ENCODE measurements at places on chromosomes 7 and 10.

GRCh38 chr7:142868986-142869415 lies 14.1 kb downstream of the EPHB6 start:
- no peak for DNase-seq

GRCh38 chr10:43170491-43170890 lies 32.2 kb downstream of the CSGALNACT2 start:
- no peak for DNase-seq

DNA sequence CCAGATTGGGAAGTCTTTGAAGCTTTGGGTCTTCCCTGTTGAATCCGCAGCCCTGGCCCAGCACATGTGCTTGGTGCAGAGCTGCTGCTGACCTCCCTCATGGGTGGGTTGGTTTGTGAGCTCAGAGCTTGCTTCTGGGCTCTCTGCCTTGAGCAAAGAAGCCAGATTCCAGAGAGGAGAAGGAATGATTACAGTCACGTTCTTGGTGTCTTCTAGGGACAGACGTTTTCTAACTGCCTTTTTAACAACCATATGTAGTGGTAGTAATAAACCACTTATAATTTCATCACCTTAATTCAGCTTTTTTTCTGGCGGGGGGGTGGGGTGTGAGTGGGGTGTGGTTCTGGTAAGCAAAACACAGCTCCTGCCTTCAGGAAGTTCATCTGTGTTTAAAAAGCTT lies 39.5 kb downstream of the LRMDA start:
- no peak for DNase-seq

- DNase-seq: no peak
Measured at GRCh38 chr7:98366562-98366938, 34.3 kb downstream of the BAIAP2L1 start.

DNA sequence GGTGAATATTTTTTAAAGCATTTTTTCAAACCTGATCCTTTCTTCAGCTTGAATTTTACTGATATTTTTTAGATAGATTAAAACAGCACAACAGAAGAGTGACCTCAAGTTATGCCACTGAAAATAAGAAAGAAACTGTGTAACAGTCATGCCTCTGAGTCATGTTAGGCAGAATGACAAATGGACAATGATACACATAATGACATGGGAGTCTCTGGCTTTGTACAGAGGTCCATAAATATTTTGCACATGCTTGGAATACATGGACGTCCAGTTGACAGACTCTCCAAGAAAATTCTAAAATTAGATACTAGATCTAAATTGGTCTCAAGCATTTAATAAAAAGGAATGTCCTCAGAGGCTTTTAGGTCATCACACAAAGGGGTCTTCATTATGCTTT lies 21.9 kb upstream of the SEMA3A start:
- DNase-seq: no peak

DNA sequence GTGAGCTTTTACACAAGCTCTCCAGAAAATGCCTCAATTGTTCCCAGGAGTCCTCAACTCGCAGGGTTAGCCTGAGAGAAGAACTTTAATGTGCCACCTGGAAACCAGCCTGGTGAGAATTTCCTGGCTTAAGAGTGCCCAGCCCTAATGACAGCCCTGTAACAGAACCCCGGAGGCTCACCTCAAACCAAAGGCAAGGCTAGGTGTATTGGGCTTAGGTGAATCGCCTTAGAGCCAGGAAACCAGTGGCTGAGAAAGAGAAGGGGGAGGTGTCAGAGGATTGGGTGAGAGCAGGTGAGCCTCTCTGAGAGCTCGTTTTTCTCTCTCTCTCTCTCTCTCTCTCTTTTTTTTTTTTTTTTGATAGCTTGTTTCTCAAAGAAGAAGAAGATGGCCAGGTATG lies 7.3 kb downstream of the OCM2 start:
- no peak for DNase-seq

- no peak for DNase-seq
Measured at GRCh38 chr10:33653584-33654367, 319.3 kb upstream of the NRP1 start.

GRCh38 chr7:22765609-22766008 lies 38.6 kb downstream of the IL6 start:
- DNase-seq: no peak

- no peak for DNase-seq
Measured at GRCh38 chr10:33487014-33487776, 152.7 kb upstream of the NRP1 start.

DNA sequence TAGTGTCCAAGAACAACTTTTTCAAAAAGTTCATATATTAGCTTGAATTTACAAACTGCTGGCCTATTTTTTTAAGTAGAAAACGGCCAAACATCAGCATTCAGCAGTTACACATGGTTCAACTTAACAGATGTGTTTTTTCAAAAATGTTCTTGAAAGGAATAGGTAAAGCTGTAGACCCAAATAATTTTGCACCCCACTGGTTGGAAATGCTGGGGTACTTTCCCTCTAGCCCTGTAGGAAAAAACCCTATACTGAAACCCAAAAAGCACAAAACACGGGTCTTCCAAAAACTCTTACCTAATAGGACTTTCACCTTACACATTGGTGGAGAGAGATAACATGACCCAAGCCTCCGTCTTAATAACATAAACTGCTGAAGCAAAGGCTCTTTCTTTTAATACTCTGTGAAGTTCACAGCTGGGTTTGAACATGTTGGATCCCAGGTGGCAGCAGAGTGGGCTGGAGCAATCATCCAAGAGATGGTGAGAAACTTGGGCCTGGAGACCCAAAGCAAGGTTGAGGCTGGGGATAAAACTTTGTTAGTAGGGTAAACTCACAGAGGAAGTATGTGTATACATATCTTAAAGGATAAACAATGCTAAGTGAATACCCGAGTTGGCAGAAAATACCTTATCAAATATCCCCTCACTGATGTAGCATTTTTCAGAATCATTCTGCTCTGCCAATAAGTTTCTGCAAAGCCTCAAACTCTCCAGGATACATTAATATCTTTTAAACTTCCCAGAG lies 629 bp upstream of the DNAJC9 start:
- DNase-seq: no peak
